ENCODE measurements at places on chromosomes 4 and X.

DNA sequence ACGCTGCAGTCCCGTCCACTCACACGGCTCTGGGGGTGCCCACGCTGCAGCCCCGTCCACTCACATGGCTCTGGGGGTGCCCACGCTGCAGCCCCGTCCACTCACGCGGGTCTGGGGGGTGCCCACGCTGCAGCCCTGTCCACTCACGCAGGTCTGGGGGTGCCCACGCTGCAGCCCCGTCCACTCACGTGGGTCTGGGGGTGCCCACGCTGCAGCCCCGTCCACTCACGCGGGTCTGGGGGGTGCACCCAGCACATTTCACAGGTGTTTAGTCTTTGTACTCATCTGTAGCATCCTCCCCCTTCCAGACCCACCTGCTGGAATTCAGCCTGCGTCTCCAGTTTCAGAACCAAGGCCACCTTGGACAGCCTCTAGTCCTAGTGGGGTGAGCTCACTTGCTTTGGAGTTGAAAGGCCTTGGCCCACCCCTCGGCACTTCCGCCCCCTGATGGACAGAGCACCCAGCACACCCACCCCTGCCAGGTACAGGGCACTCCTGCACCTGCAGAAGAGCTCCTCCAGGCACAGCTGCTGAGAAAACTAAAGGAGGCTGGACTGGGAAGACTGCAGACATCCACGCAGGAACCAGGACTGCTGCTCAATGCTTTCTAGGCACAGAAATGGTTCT, 73.0 kb downstream of the ABLIM2 start:
- DNase-seq, result no peak

GRCh38 chr4:139484783-139485311, 30.9 kb downstream of the RAB33B start:
- no peak for DNase-seq

DNA sequence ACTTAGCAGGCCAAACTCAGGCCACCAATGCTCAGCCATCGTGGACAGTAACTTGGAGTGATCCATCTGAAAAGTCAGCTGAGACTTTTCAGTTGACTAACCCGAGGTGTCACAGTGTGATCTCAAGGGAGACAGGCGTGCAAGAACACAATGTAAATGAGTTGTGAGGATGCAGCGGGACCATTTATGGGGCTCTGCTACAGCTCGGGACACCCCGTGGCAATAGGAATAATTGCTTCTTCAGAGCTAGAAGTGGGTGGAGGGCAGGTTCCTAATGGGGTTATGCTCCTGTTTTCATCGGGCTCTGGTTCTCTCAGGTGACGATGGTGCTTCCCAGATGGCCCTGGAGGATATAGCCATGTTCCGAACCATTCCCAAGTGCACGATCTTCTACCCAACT, 27.3 kb downstream of the TKTL1 start:
- DNase-seq, result no peak

DNA sequence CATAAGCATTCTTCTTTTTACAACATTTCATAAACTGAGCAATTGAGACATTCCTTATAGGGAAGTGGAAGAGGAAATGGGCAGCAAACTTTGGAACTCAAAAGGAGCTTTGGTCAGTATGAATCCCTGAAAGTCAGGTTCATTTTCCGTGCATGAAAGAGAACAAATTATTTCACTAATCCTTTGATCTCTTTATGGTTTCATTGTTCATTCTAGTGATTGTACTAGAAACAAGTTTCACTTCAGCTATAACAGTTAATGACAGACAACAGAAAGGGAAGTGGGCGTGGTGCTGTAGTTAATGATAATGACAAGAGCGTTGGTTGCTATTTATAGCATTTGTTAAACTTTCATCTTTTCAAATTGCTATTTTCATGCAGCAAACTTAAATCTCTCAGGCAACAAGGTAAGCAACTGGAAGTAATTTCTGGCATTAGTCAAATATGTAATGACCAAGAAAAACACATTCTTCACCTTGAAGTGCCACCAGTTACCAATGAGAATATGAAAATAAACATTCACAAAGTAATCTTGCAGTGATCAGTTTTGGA, 98.4 kb downstream of the AREG start:
- DNase-seq, result no peak

- DNase-seq, result no peak
Observed at GRCh38 chr4:168528131-168528949, 31.5 kb downstream of the PALLD start.

DNA sequence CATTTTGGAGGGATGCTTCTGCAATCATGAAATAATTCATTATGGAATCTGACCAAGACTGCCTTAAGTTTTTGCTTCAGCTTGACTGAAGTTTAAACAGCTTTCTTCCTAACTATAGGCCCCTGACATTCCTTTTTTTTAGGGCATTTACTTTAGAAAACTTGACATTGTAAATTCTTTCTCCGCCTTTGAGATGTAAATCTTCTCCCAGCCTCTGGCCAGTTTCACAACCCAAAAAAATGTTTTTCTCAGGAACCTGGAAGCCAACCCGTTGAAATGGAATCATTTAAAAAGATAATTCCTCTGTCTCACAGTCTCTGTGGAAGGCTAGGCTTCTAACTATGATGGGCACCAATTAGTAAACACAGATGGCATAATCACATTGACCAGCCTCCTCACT, 710.4 kb upstream of the PABPC4L start:
- no peak for DNase-seq

DNA sequence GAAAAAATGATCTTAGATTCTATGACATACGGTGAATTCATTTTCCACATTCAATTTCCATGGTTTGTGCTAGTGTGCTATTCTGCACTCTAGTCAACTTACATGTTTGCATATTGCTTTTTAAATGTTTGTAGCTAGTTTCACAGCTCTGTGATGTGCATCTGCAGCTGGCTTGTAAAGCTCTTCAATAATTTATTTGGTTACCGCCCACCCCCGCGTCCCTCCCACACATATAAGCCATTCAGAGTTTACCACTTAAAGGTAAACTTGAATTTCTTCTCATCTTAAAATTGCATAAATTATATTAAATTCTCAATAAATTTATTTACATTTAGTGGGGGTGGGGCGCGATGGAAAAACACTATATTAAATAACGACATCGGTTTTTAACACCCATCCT, 291 bp upstream of the NBDY start:
- DNase-seq, result no peak

GRCh38 chrX:55187281-55187680, 32.9 kb upstream of the PAGE5 start:
- DNase-seq, result no peak

DNA sequence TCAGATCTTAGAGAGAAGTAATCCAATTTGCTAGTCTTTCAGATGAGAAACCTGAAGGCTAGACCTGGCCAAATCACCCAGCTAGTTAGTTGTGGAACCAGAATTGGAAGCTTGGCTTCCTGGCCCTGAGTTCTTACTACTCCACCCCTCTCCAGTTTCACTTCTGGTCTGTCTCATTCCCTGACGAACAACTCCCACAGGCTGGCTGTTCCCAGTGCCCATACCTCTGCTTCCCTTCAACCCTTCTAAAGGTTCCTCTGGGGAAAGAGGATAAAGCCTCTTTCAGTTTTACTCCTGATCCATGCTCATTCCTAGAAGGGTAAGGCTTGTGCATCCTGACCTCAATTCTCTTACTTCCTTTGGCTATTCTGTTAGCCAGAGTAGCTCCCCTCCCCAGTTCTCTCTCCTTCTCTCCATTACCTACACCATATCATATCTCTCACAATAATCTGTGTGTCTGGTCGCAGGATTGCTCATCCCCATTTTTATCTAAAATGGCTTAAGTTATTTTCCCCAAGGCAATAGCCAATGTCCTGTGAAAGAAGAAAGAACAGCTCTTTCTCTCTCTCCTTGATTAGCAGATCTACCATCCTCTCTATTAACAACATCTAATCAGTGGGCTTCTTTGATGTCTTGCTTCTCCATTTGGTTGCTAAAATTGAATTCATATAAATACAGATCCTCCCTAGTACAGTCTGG, 155.0 kb upstream of the MAOA start:
- DNase-seq, result no peak

- no peak for DNase-seq
Observed at GRCh38 chr4:3701736-3702560, 64.2 kb upstream of the ADRA2C start.

DNA sequence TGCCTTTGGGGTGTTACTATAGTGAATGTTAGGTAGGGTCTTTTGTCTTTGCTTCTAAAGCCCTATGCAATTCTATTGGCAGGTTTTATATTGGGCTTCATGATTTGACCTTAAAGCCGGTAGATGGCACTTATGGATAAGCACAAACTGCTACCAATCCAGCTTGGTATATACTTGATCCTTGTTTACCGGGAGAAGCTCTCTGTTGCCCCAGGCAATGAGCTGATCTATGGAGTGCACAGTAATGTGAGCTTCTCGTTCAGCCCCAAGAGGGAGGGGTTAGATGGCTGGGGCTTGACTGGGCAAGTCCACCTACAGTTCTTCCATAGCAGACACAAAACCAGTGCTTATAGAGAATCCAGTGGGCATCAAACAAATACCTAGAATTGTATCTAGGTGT, 287.2 kb upstream of the CT83 start:
- no peak for DNase-seq

- no peak for DNase-seq
Observed at GRCh38 chr4:86117705-86118302, 242.0 kb downstream of the MAPK10 start.
